ENCODE measurements at places on chromosomes 16 and 17. TPM values are rescaled to one million over a fixed set of nuclear protein-coding genes. Genes with fewer than 3 reads are reported as not detected.

Gene MYH1
- not detected for total RNA-seq

Gene CHD9NB
- not detected for total RNA-seq

Gene PRR11
- 40.6 TPM for total RNA-seq

Gene GLG1
- total RNA-seq, result 71.1 TPM

Gene KRTAP9-2
- total RNA-seq, result not detected

Gene ITGB3
- total RNA-seq, result 202 TPM

Gene STH
- total RNA-seq, result not detected

Gene SLC25A19
- total RNA-seq, result 21.7 TPM

Gene SLC6A2
- total RNA-seq, result not detected

Gene RNF157
- 9.4 TPM for total RNA-seq

Gene ZNRF1
- total RNA-seq, result 27.2 TPM

Gene FOXJ1
- not detected for total RNA-seq

Gene PPL
- not detected for total RNA-seq

Gene ZPBP2
- not detected for total RNA-seq

Gene ENGASE
- total RNA-seq, result 7.8 TPM

Gene VTN
- 0.08 TPM for total RNA-seq

Gene C16orf96
- not detected for total RNA-seq

Data from SJSA1 (cell line).